A172 (cell line): ENCODE measurements at places on chromosomes 3 and 15. TPM values are rescaled to one million over a fixed set of nuclear protein-coding genes. Genes with fewer than 3 reads are reported as not detected.

- DNase-seq: no peak
Observed at GRCh38 chr3:87969620-87970019, 89.2 kb downstream of the CGGBP1 start.

DNA sequence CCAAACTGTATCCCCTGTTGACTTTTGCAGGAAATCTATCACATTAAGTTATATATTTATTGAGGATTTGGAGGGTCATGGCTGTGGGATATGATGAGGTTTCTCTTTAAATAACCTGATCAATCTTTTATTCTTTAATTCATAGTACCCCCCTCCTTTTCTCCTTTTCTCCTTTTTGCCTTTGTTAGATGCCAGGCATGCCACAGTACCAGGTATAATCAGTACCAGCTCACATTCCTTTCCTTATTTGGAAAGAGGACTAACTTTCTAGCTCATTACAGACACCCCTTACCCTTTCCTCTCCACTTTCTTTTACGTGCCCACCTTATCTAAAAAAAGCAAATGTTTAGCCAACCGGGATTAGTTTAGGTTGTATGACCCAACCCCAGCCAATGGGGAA, 326.4 kb upstream of the NAALADL2 start:
- no peak for DNase-seq

- no peak for DNase-seq
Observed at GRCh38 chr3:175105066-175105465, 245.9 kb downstream of the NAALADL2 start.

DNA sequence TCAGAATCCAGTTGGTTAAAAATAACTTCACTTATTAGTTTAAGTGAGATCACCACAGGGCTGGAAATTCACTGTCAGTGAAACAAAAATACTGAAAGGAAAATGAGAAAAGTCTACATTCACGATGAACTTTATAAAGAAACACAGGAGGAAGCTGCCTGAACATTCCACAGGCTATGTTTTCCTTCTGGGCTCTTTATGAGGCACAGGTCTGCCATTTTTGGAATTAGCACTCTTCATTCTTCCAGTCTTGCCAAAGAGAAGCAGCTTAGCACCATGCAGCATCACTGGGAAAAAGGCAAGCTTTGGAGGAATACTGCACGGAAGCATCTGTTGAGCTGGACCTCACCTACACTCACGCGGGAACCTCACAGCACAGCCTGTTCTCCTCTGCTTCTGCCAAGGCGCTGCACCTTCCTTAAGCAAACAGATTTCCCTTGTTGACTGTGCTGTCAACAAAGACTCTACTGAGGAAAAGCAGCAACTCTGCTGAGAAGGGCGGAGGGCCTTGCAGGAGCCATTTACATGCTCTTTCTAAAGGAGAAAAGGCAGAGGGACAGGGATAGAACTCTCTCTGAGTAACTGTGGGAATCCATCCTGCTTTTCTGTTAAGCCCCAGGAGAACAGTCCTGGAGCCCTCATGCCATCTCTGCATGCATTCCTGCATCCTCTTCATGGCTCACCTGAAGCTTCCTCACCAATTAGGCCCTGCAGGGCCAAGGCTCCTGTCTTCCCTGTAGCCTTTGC, 15.7 kb downstream of the SUSD5 start:
- no peak for DNase-seq

GRCh38 chr3:72629191-72629631, 219.0 kb downstream of the SHQ1 start:
- peak; percentile 46 for DNase-seq

DNA sequence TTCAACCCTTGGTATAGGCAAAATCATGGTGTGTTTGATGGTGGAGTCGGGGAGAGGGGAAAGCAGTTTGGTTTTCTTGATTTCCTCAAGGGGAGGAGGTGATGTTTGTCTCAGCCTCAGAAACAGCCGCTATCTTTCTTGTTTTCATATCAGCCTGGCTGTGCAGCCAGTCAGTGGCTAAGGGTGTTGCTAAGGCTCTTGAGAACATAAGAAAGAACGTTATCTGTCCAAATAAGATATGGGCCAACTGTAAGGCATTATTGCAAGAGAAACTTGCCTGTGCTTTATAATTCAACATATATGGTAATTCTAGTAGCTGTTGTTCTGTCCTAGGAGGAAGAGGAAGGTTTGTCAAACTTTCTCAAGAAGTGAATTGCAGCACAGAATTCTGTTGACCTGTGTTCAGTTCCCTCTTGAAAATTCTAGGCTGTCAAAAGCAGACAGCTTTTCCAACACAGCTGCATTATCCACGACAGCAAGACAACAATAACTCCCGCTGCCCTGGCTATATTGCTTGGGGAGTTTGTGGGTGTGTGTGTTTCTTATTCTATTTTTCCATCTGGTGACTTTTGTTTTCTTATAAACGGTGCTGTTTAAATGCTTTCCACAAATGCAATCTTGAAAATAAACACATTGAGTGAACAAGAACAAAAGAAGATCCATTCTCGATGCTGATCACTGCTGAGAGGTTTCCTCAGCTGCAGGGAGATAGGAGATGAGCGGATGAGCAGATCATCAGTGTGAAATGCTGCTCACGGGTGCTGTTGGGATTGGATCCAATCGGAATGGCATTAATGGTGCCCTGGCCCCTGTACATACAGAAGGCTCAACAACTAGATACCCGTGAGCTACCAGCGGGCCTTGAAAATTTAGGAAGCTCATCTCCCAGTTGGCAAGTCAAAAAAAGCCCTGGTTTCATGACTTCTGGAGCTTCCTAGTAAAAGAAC, 90.8 kb upstream of the TNFAIP8L3 start:
- DNase-seq: no peak

- DNase-seq: no peak
Observed at GRCh38 chr3:103787879-103788278, 1353.1 kb downstream of the ZPLD1 start.

DNA sequence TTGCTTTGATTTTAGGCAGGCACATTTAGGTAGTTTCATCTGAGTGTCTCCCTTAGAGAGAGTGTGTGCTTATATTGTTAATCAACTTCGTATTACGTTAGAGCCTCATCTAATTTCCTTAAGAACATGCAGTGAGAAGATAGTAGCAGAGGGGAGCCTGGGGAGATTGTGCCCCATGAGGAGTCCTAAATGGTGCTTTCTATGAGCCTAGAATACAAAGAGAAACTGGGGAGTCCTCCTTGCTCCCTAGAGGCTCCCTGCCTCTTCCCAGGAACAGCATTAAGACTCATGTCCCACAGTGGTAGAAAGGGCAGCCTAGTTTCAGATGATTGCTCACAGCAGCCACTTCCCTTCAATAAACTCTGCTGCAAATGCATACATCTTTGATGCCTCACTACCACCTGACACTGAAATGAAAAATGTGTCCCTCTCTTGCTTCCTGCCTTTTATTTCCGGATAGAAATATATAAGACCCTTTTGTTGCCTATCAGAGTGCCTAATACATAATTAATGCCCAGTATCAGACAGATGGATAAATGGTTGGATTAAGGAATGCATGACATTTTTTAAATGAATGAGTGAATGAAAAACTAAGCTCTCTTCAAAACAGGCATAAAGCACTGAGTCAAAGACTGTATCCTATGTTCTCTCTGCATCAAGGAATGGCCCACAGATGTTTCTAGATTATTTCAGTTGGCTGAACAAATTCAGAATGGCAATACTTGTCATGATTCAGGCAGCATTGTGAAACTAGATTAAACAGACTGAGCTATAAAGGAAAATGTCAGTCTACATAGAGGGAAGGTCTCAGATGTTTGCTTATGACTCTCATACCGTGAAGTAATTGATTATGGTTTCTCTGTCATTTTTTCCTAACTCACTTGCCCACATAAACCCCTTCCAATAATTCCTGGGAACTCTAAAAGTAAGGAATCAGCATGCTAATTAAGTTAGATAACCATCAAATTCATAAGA, 362.1 kb downstream of the LRRC3B start:
- no peak for DNase-seq

- DNase-seq: no peak
Observed at GRCh38 chr3:115486880-115487279, 136.4 kb upstream of the GAP43 start.

GRCh38 chr15:70916531-70916930, 23.9 kb downstream of the LRRC49 start:
- DNase-seq: no peak

DNA sequence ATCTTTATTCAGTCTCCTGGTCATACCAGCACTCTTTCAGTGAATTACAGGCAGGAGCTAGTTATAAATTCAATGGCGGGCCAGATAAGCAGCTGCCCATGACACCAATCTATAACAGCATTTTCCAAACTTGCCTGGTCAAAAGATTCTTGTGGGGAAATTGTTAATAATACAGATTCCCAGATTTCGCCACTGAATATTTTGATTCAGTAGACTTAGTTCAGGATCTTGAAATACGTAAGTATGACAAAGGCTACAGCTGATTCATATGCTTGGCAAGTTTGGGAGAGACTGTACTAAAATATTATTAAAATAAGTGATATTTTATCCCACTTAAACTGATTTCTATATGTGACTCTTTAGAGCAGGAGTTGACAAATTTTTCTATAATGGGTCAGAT, 119.3 kb downstream of the TMCO5A start:
- no peak for DNase-seq

DNA sequence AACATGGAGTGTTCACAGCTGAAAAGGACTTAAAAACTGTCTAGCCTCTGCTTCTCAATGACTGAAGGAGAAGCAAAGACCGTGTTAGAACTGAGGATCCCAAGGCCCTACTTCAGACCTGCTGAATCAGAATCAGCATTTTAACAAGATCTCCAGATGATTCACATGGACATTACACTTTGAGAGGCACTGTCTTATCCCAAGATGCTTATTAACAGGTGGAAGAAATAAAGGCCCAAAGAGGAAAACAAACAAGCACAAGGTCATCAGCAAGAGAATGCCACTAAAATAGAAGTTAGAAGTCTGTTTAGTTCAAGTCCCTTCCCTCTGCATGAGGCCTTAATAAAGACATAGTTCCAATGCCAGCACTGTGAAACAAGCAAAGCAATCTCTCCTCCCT, 191.4 kb upstream of the BCL6 start:
- no peak for DNase-seq

- no peak for DNase-seq
Observed at GRCh38 chr3:126314790-126315658, 42.2 kb downstream of the KLF15 start.

DNA sequence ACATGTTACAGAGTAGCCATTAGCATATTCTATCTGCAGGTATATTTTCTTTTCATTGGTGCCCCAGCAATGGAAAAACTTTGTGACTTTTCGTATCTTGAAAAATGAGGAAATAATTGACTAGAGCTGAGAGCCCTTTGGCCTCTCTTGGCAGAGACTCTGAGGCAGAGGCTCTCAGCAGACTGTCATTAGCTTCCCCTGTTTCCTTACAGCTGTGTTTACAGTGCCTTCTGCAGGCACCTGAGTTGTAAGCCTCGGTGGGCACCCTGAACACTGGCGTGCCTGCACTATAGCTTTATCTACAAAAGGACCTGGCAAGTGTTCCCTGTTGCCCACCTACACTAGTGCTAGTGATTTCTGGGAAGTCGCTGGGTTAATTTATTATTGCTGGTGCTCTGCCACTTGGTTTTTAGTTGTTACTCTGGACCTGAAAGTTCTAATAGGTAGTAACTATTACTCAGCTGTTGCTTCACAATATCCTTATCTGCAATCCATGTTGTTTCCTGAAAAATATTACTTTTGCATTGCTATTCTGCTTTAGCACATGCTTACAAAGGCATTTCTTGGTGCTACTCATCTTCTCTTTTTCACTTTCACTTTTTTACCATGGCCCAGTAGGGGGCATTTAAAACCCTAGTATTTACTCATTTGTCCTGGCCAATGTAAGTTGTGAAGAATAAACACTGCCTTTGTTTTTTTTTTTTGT, 7.8 kb upstream of the GPR171 start:
- DNase-seq: no peak

GRCh38 chr3:121581691-121582090, 11.5 kb upstream of the FBXO40 start:
- no peak for DNase-seq

DNA sequence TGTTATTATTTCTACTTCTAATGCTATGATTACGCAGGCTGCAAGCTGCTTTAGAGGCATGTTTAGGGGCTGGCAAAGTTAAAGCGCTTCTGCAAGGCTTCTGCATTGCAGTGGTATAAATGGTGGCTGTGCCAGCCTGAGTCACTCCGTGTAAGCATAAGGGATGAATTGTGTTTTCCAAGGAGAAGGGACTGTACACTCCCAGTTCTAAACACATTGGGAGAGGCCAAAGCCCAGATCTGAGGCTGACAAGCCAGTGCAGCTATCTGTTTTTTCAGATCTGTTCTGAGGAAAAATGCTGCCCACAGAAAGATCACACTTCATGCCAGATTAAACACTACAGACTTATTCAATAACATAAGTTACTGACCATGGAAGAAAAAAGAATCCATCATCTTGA, 83.8 kb downstream of the PRICKLE2 start:
- no peak for DNase-seq

GRCh38 chr3:123636431-123636841, 51.6 kb upstream of the HACD2 start:
- no peak for DNase-seq

GRCh38 chr15:83815506-83815905, 161.6 kb downstream of the ADAMTSL3 start:
- DNase-seq: no peak

DNA sequence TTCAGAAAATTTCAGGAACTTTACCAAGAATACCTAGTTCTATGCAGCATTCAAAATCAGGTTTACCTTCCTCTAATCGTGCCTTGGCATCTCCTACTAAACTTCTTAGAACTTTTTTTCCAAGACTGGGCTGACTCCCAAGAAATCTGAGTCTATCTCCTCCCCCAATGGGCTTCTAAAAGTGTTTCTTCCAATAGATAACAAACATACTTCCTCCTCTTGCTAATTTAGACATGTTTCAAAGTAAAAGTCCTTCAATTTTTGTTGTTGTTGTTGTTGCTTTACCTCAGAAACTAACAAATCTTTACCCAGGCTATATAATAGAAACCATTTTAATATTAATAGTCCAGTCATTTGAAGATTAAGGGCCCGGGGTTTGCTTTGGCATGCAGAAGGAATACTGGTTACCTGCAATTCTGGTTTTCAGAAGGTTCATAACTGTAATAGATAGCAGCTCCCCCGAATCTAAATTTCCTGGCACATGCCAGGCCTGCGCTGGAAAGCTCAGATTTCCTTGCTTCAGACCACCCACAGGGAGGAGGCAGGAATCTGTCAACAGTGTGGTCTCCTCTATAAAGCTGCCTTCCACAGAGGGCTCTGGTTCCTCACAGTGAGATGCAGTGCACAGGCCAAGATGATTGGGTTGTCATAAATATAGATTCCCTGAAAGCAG, 188.7 kb downstream of the THRB start:
- DNase-seq: no peak

DNA sequence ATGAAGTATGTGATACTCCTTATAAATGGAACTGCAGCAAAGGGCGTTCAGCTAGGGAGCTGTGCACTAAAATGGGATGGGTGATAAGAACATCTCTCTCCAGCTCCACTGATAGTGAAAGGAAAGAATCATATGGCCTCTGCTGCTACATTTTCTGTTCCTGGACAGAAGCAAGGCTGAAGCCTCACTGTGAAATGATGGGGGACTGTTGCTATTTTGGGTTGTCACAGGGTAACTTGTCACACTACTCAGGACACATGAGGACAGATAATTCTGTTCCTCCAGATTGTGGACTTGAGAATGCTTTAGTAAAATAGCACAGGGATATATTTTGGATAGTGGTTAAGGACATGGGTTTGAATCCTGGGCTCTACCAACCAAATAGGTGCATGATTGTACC, 423.6 kb downstream of the FHIT start:
- no peak for DNase-seq

SMCO1 gene
- total RNA-seq: not detected in 2 replicates

ZNF80 gene
- not detected in 2 replicates for total RNA-seq

SKOR1 gene
- total RNA-seq: not detected in 2 replicates

TM4SF1 gene
- 154 and 177 TPM in 2 replicates for total RNA-seq

KLF15 gene
- 0.03 and 0.31 TPM in 2 replicates for total RNA-seq

ANXA2 gene
- 4,320 and 4,475 TPM in 2 replicates for total RNA-seq

SV2B gene
- not detected in 2 replicates for total RNA-seq
